ENCODE measurements at places on chromosomes 16 and 17.

DNA sequence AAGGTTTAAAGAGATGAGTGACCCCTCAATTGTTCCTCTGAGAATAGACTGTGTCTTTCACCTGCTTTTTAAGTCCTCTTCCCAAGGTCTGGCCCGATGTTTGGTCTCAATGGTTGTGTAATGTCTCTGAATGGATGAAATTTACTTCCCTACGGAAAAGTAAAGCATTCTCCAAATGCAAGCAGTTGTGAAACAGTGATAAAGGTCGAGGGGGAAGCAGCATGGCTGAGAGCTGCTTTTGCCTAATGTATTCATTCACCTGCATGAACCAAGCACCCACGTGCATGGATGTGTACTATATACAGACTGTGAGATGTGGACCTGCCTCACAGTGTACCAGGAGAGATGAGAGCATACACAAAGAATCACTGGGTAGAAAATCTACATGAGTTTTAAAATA, 11.4 kb downstream of the MRPS23 start:
- DNase-seq: no peak

DNA sequence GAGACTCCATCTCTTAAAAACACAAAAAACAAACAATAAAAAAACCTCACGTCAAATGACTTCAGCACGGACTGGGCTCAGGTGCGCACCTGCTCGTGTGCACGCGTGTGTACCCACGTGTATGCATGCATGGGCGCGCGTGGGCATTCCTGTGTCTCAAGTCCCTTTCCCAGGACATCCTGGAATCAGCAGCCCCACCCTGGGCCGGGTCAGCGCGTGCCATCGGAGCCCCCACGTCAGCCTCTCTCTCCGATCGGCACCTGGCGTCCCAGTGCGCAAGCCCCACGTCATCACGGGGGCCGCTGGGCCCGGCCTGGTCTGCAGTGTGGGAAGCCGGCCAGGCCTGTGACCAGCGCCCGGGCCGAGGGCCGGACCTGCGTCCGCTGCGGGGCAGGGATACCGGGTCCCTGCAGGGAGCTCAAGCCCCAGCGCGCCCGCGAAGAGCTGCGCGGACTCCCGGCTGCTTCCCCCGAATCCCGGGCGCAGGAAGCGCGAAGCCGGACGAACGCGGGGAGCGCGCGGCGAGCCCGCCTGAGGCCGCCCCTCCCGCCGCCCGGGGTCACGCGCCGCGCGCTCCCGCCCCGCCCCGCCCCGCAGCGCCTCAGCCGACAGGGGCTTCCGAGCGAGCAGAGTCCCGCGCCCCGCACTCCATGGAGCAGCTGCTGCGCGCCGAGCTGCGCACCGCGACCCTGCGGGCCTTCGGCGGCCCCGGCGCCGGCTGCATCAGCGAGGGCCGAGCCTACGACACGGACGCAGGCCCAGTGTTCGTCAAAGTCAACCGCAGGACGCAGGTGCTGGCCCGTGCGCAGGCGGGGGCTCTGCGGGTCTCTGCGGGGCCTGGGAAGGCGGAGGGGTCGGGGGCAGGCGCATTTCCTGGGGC, at the start of gene FN3K:
Gene FN3K (plus strand): TSS at position 629 of the 880 bp plus-strand sequence. CDS start 22 bp downstream, at position 651.
- DNase-seq: peak; percentile 53

GRCh38 chr17:39845052-39845846, 18.9 kb downstream of the IKZF3 start:
- DNase-seq: no peak

GRCh38 chr16:79278506-79278905, 322.0 kb downstream of the MAF start:
- DNase-seq: no peak

GRCh38 chr17:7261379-7262191, 693 bp downstream of the CLDN7 start:
- DNase-seq: no peak

DNA sequence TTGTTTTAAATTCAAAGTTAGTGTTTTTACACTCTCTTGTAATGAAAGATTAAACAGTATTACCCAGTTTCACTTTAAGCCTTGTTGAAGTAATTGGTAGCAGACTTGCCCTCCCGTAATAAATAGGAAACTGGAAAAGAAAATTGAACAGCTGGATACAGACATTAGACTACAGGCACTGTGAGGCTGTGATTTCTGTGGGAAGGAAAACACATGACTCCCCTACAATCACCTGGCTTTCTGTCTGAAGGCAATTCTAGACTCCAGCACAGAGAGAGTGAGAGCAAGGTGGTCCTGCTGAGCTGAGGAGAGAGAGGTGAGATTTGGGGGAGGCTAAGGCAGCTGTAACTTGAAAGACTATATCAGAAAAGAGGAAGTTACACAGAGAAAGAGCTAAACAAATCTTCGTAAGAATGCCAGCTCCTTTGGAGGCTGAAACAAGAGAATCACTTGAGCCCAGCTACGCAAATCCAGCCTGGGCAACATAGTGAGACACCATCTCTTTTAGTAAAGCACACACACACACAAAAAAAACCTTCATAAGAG, 57.8 kb upstream of the CDYL2 start:
- peak; percentile 31 for DNase-seq

DNA sequence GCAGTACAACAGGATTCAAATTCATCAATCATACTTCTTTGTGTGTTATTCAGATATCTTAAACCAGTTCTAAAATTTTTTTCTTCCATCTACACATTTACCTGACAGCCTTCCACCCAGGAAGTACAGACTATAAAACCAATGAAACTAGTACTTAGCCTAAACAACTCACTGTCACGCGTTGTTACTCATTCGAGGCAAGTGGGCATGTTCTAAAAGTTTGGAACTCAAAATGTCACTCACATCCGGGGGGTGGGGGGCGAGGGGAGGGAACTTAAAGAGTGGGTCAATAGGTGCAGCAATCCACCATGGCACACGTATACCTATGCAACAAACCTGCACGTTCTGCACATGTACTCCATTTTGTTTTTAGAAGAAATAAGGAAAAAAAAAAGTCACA, 90.4 kb upstream of the PLEKHM1 start:
- DNase-seq: no peak

DNA sequence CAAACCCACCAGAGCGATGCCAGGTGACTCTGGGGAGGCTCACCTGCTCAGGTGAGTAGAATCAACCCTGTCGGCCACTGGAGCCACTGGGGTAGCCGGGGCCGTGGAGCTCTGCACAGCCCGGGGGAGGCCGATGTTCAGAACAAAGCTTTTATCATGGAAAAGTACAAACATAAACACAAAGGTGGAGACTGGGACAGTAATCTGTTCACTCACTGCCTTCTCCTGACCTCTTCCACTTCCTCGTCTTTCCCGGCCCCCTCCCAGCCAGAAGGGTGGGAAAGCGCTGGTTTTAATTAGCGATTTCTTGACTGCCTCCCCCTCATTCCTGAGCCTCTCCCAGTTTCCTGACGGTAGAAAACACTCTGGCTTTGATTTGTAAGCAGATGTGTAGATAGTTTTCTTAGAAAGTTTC, 9.8 kb upstream of the TEX19 start:
- DNase-seq: no peak

All from KBM-7 (cell line).